ENCODE measurements at places on chromosomes 16 and 17. TPM values are rescaled to one million over a fixed set of nuclear protein-coding genes. Genes with fewer than 3 reads are reported as not detected.

The CEP295NL gene
- polyA plus RNA-seq, result 0.14 TPM

The CHD9NB gene
- 0.20 TPM for polyA plus RNA-seq

The CYGB gene
- 1.6 TPM for polyA plus RNA-seq

The KAT8 gene
- 19.3 TPM for polyA plus RNA-seq

The CRYM gene
- not detected for polyA plus RNA-seq

The CDH3 gene
- not detected for polyA plus RNA-seq

The SPNS3 gene
- not detected for polyA plus RNA-seq

All from GM23248 (cell line).